ENCODE measurements at places on chromosomes 6 and 20.

GRCh38 chr20:62197801-62198200, 15.0 kb downstream of the MTG2 start:
- no peak for DNase-seq

- DNase-seq, result no peak
These were observed 146.2 kb downstream of the KHDC1L start for GRCh38 chr6:73078908-73079610.

GRCh38 chr6:65760285-65760684, 53.3 kb upstream of the EYS start:
- DNase-seq, result no peak

- no peak for DNase-seq
These were observed 70.2 kb upstream of the CD93 start for GRCh38 chr20:23156170-23156841.

GRCh38 chr6:118542184-118542952, 5.7 kb upstream of the PLN start:
- no peak for DNase-seq

- no peak for DNase-seq
These were observed 177.6 kb downstream of the PLCB1 start for GRCh38 chr20:8309634-8310033.

DNA sequence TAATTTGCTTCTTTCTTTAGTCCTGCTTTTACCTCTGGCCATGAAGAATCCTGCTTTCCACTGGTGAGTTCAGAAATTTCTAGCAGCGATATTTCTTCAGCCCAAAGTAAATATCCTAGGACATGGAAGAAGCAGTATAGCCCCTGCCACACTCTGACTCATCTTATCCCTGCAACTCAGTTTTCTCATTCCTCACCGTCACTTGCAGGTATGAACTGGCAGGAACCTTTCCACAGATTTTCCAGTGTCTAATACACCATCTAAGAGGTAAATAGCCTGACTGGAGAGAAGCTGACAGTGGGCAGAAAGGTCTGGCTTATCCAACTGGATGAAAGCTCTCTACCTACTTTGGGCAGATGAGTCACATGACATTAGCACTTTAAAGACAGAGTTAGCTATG, 816.7 kb upstream of the FLRT3 start:
- no peak for DNase-seq

DNA sequence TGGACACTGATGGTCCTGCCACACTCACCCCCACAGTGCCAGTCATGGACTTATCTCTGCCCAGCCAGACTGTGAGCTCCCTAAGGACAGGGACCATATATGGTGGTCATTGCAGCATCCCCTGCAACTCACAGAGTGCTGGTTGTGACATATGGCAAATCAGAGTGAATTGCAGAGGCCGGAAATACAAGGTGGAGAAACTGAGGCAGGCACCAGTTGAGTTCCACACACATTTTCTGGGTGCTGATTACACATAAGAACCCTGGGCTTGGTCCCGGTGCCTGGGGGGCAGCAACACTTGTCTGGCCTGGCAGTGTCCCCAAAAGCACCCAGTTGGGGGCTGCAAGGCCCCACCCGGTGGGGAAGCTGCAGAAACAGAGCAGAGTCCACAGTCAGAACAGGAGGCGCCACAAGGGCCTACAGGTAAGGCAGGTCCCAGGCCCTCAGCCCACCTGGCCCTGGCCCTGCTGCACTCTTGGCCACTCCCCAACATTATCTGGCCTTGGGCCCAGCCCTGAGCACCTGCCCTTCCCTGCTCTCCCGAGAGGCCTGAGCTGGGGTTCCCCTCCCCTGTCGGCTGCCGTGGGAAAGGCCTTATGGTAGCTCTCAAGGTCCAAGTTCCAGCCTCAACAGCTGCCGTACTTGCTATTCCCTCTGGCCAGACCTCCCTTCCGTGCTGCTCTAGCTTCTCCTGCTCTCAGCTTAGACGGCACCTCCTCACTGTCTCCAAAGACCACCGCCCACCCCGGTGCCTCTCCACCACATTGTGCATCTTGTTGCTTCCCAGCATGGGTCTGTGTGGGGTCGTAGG, 140.8 kb upstream of the PTPN1 start:
- DNase-seq, result no peak

GRCh38 chr6:132130626-132131298, 179.6 kb upstream of the CCN2 start:
- DNase-seq, result no peak

DNA sequence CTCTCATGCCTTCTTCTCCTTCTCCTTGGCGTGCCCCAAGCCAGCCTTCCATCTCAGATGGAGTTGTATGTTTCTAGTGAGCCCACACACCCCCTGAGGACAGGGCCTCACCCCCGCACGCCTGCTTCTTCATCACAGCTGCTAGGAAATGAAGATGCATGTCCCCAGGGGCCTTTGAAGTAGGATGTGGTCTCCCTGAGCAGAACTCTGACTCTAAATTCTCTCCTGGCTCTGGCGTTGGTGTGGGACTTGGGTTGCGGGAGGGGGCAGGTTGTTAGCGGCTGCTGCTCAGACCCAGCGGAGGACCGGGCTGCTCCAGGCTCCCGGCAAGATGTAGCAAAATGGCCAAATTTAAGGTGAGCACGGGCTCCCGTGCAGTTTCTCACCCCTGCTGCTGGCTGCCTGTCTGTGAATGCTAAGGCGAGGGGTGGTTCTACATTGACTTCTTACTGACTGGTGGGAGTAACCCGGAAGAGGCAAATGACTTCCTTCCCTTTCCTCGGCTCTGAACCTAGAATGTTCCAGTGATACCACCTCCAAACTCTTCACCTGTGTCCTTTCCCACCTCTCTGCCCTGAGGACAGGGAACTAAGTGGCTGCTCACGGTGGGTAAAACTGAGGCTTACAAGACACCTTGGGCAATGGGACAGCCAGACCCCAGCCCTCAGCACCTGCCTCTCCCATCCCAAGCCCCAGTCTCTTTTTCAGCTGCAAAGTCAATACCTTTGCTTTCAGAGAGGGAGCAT, 8.8 kb downstream of the SYNJ2 start:
- DNase-seq, result peak; percentile 36

- DNase-seq, result no peak
These were observed 17.8 kb downstream of the ACTR5 start for GRCh38 chr20:38766071-38766470.

GRCh38 chr6:101232961-101233360, 160.5 kb upstream of the GRIK2 start:
- DNase-seq, result no peak

GRCh38 chr20:38945012-38945411, 17.1 kb upstream of the DHX35 start:
- no peak for DNase-seq

GRCh38 chr6:30325150-30325872, 1.4 kb upstream of the TRIM39 start:
- peak; percentile 82 for DNase-seq

DNA sequence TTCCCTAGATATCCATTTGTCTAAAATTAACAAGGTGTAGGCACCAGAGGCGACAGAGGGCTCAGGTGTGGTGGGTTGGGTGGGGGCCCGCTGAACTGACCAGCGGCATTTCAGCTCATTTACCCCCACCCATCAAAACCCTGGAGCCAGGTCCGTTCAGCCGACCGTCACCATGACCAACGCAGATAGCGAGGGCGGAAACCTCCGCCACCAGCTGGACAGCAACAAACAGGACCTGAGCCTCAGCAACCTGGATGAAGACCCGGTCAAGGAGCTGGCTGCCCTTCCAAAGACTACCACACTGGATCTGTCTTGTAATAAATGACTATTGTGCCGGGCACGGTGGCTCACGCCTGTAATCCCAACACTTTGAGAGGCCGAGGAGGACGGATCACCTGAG, 120.8 kb upstream of the LGSN start:
- DNase-seq, result no peak

DNA sequence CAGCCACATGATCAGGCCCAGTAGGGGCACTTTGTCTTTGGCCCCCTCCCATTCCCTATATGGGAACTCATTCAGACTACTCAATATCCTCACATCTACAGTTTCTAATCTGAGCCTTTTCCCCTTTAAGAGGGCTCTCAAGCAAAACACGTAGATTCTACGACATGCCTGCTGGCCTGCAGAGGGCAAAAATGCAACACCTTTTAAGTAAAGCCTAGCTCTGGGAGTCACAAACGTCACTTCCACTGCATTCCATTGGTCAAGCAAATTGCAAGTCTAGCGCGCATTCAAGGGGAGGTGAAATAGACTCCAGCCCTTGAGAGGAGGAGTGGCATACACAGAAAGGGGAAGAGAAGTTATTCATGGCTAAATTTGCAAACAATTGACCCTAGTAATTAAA, 70.6 kb downstream of the CDC40 start:
- DNase-seq, result no peak

- no peak for DNase-seq
These were observed 658.4 kb downstream of the PHF3 start for GRCh38 chr6:64294034-64294433.

DNA sequence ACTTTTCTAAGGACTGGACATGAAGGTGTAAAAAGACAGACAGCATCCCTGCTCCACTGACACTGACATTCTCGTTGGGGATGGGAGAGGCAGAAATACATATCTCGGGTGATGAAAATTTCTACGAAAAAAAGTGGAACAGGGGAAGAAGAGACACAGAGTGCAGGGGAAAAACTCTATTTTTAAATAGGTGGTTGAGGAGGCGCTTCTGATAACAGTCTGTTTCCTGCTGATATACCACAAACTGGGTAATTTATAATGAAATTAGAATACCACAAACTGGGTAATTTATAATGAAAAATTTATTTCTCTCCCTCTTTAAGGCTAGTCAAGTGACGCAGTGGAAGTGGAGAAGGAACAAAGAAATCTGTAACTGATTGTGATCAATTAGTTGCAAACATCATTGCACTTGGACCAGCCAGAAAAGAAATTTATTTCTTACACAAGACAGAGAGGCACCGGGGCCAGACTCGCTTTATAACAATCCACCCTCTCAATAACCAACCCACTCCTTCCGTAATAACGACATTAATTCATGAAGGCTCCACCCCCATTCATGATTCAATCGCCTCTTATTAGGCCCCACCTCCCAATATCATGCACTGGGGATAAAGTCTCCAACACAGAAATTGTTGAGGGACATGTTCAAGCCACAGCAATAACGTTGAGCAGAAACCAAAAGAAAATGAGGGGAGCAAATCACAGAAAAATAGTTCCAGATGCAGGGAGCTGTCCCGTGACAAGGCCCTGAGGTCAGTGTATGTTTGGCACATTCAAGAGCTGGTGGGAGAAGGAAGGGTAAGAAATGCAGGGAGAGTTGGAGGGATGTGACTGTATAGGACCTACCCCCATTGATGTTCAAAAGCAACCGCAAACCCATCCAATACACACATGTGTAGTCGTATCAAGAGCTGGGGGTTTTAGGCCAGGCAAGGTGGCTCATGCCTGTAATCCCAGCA, 6.6 kb upstream of the SRSF6 start:
- no peak for DNase-seq

DNA sequence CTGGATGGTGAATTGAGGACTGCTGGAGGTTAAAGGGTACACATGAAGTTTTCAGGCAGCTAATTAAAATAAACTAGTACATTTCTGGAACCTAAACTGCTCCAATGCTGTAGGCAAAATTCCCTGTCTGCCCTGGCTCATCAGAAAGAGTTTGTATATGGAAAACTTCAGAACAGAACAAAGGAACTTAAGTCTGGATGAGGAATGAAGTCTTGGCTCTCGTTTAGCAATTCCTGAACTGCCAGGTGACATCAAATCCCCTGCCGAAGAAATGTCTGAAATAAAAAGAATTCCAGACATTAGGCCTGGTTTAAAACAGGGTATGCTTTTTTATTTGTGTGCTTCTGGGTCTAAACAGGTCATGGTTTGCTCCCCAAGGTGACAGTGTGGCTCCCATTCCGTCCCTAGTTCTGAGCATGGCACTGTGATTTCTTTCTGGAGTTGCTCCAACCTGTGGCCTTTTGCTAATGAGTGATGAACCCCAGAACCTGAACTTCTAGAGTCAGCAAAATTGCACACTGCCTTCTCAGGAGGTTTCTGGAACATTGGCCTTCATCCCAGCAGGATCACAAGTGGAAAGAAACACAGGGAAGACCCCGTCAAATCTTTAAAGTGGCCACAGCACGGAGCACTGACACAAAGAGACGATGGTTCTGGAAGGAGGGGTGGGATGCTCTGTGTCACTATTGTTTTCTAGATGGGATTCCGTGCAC, 129.4 kb upstream of the NAA20 start:
- no peak for DNase-seq

DNA sequence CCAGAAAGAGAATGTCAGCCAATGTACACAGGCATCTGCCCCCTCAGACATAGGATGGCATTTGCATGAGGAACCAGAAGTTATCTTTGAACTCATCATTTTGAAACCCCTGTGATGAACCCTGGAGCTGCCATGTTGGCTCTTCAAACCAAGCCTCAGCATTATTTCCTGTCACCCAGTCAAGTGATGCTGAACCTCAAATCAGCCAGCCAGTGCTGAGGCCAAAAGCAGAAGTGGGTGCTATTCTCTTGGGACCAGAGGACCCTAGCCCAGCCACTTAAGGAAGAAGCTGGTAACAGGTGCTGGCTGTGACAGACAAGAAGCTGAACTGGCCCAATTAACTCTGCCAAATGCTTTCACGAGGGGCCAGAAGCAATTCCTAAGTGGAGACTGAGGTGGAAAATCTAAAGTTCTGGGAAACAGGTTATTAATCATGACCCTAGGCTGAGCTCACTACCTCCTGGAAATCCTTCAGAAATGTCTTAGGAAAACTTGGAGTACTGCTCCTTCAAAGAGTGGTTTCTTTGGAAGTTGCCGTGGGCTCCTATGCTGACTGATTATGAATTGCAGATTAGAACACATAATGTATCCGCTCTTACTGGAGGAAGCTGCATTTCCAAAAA, 4.0 kb downstream of the PKIG start:
- no peak for DNase-seq

GRCh38 chr6:169967687-169968086, 216.3 kb downstream of the ERMARD start:
- no peak for DNase-seq

DNA sequence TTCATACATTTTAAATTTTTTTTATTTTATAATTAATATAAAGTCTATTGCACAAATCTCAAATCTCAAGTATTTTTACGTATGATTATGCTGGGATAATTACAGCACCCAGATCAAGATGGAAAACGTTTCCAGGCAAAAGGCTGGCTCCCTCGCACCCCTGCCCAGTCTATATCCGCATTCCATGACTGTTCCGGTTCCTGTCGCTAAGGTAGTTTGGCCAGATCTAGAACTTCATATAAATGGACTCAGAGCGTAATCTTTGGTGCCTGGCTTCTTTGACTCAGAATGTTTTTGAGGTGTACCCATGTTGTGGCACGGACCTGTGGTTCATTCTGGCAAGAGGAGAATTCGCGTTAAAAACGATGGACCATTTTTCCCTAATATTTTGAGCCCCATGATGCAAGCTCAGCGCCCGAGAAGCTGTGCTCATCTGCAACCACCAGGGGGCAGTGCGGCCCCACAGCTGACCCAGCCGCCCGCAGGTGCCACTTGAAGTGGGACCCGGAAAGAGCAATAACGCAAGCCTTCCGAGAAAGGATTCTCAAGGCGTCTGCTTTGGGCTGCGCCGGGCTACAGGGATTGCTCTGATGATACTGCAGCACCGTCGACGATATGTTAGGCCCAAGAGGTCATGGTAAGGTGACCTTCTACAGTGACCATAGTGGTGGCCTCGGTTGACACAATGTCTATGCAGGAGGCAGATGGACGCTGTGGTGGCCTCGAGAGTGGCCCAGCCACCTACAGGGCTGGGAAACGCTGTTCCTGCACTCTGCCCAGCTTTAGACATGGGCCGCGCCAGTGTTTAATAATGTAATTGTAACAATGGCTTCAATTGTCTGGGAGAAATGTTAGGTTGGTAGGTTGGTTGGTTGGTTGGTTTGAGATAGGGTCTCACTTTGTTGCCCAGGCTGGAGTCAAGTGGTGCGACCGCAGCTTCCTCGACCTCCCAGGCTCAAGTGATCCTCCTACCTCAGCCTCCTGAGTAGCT, 160.1 kb downstream of the ZMYND8 start:
- peak; percentile 35 for DNase-seq

Measured in stimulated activated CD8-positive, alpha-beta memory T cell treated with anti-CD3 and anti-CD28 coated beads, Interleukin-7, amount 100 ng/mL, for 4 hours (primary cell).